NCI-H1436 treated with DMSO at 0.1 percent for 48 hours (cell line): ENCODE measurements at places on chromosomes 13 and 19.

DNA sequence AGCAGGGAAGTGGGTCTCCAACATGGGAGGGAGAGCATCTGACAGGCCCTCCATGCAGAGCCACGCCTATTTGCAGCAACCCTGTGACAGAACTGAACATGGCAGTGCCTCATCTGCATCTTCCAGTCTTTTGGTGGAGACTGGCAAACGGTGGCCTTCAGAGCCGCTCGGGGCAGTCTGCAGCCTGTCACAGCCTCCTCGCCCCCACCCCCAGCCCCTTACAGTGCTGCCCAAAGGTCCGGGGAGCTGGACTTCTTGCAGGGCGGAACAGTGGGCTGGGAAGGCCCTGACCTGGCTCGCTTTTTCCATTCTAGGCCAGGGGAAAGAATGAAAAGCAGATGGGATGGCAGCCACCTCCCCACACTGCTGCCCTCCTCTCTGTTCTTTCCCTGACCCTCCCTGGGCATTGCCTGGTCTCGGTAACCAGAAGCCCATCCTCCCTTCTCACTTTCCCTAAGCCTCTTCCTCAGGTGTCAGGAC is 2.7 kb downstream of the CALM3 start:
- no peak for DNase-seq

DNA sequence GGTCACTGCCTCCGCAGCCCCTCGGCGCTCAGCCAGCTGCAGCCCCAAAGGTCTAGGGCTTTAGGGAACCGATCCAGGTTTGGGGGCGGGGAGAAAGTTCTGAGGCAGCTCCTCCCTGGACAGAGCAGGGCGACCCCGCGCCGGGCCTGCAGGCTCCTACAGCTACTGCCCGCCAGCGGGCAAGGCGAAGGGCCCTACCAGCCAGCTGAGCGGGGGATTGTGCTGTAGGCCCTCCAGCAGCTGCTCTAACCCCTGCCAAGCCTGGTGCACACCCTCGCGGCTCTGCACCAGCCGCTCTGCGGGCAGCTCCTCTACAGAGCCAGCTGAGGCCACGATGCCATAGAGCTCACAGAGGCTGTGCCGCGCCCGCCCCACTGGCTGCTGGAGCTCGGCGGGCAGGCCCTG is 14.0 kb downstream of the PLIN4 start:
- no peak for DNase-seq

- no peak for DNase-seq
Observed at GRCh38 chr13:99197117-99197651, 3.5 kb upstream of the UBAC2 start.

- no peak for DNase-seq
Observed at GRCh38 chr13:21636656-21637055, 32.7 kb upstream of the MICU2 start.

DNA sequence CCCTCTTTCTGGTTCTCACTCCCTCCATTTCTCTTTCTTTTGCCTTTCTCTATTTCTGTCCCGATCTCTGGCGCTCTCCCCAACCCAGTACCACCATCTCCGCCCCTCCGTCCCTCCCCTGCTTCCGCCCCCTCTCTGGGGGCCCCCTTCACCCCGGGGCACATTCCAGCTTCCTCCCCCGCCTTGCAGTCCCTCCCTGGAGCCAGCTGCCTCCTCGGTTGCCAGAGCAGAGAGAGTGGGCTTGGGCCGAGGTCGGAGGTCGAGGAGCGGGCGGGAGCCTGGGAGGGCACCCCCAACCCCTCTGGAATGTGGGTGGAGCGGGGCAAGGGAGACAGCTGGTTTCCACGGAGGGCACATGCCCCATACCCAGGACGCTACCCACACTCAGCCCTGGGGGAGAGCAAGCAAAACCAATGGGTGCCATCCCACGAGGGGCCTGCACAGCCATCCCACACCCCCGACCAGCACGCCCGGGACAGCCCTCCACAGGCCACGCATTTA is 6.5 kb upstream of the CIRBP start:
- DNase-seq, result no peak
